ENCODE measurements at places on chromosomes 2 and 18.

- DNase-seq = no peak
These were observed 24.1 kb downstream of the MRPL35 start for GRCh38 chr2:86223140-86223926.

DNA sequence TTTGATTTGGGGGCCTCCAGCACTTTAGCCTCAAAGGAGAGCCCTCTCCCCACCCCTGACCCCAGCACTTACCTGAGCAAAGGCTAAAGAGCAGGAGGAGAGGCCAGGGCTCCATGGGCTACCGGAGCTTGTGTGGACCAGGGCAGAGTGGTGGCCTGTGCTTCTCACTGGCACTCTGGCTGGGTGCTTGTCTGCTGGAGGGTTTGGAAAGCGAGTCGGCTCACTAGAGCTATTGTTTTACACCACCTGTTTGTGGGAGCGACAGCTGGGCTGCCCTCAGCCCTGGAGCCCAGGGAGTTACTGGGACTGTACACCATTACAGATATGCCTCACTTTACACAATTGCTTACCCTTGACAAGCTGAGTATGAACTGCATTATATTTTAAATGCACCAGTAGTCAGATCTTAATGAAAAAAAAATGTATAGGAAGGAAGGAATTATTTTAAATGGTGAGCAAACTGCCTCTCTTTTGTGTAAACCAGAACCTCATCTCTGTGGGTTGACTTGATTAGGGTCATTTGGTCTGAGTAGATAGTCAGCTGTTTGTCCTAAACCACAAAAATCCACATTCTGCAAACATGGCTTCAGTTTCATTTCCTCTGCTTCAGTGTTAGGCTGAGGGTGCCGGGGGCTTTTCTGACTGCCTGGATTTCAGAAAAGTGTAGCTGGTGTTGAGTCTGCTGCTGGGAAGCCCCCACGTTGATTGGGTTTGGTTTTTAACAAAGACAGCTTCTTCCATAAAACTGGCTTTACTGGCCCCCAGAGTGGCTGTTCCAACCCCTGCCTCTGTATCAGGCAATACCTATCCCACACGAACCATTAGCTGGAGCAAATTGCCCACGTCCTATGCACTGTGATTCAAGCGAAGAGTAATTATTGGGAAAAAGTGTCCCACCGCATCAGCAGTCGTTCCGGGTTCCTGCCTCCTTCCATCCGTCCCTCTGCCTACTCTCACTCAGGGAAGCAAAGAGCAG lies at the start of gene CHRNA1:
Gene CHRNA1 (minus strand): TSS at position 193 of the 976 bp plus-strand sequence. CDS start 78 bp downstream, at position 115.
- peak; percentile 66 for DNase-seq

GRCh38 chr2:159653962-159654361 lies 37.6 kb upstream of the BAZ2B start:
- no peak for DNase-seq

DNA sequence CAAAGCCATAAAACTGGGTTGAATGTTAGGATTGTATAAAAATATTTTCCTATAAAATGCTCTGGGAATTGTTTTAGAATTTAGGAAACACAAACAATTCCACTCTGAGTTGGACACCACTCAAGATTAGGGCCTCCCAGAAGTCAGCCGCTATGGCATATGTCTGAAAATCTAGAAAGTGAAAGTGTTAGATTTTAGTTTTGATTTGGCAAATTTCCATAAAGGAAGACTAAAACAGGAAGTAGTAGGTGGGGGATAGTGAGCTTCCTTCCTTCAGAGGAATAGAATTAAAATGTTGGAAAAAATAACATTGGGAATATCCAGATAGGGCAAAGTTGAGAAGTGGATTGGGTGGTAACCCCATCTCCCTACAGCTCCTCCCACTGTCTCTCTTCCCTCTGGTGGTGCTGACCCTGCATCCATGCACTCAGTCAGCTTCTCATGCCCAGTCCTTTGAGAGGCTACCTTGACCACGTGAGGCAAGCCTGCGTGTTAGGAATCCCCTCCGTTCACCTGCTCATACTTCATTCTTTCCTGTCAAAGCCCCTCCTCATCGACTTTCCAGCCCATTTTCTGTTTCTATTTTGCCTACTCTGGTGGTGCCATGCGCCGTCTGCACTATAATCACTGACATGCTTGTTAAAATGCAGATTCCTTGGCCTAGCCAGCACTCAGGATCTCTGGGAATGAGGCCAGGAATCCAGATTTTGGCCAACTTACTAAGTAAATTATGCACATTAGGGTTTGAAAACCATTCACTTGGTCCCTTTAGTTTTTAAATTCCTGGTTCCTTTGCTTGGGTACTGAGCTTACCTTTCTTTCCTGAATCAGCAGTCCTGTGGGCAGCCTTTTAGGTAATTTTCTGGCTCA lies 83.5 kb downstream of the POLE4 start:
- peak; percentile 10 for DNase-seq

GRCh38 chr18:74196220-74197119 lies 48.1 kb downstream of the TIMM21 start:
- DNase-seq = peak; percentile 56

GRCh38 chr18:73842795-73843394 lies 304.7 kb downstream of the FBXO15 start:
- DNase-seq = no peak

- no peak for DNase-seq
These were observed 230.4 kb upstream of the AGAP1 start for GRCh38 chr2:235263205-235264120.

DNA sequence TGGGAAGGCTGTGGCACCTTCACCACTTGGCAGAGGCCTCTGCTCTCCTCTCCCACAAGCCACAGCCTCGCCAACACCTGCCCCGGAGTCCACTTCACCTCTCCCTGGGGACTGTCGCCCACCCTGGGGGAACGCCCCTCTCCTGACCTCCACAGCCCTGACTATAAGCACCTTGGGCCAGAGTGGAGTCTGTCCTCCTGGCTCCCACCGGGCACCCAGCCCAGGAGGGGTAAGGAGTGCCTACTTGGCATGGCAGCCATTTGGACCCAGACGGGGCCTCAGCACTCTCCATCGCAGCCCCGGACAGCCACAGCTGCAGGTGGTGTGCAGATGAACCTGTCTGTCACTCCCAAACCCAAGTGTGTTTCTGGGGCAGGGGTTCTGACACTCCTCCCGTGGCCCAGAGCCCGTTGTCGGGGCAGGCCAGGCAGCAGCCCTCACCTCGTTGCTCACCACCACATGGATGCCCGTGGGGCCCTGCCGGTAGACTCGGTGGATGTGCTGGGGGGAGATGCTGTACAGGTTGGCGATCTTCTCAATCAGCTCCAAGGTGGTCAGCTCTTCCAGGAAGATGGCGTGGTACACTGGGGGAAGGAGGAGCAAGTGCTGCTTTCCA lies 53.5 kb downstream of the TFCP2L1 start:
- DNase-seq = no peak

GRCh38 chr2:207868855-207869596 lies 99.3 kb upstream of the FZD5 start:
- DNase-seq = no peak

DNA sequence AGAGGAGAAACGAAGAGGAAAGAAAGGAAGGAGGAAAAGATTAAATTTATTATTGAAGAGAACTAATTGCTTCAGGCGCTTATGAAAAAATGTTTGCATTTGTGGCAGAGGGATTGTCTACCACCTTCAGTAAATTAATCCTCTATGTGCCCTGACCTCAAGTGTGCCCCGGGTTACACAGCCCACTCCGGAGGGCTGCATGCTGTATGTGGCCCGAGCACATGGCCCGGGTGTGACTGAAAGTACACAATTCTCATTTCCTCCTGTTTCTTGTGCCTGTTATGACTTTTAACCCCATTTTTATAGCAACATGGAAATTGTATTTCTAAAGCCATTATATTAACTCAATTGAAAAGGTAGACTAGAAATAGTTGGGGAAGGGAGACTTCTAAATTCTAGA lies 38.8 kb downstream of the ZEB2 start:
- DNase-seq = no peak

GRCh38 chr2:218329027-218329825 lies 27.4 kb upstream of the CATIP start:
- DNase-seq = no peak

GRCh38 chr2:107595749-107596148 lies 230.9 kb upstream of the RGPD4 start:
- DNase-seq = no peak

DNA sequence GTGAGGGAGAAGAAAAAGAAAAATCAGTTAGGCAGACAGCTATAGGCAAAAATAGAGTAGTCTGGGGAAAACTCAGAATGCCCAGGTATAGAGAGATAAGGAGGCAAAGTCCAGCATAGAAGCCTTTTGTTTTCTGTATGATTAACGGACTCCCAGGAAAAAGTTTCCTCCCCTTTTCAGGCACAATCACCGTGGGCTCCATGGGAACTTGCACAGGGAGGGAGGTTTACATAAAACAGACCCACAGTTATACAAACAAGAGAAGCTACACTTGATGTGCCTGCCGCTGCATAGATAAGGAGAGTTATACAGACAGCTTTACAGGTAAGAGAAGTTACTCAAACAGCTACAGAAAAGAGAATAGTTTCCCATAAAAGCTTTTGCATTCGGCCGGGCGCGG lies 39.2 kb upstream of the SULT1C3 start:
- no peak for DNase-seq

- DNase-seq = no peak
These were observed 285.0 kb downstream of the GULP1 start for GRCh38 chr2:188576651-188577050.

- peak; percentile 66 for DNase-seq
These were observed 7.6 kb upstream of the LPIN1 start for GRCh38 chr2:11738589-11739436.

GRCh38 chr2:170744248-170745002 lies 25.8 kb upstream of the ERICH2 start:
- DNase-seq = peak; percentile 91

GRCh38 chr2:27993950-27994728 lies 103.6 kb downstream of the BABAM2 start:
- no peak for DNase-seq

DNA sequence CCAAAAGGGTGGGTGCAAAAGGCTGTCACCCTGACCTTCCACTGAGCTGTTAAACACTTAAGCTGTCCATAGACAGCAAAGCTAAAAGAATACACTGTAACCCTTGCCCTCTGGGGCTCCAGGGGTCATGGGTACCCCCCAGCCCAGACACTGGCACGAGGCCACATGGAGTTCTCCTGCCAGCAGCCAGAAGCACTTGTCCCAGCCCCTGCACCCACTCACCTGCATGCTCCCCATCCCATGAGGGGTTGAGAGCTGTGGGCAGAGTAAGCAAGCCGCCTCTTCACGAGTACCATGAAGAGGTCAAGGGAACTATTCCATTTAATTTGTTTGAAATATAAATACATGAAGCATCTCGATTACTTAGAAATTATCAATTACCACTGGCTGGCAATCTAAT lies 867.1 kb upstream of the ZEB2 start:
- no peak for DNase-seq

- no peak for DNase-seq
These were observed 10.8 kb downstream of the XRCC5 start for GRCh38 chr2:216119986-216120385.

- peak; percentile 45 for DNase-seq
These were observed 23.8 kb downstream of the FBXO41 start for GRCh38 chr2:73260338-73260984.

DNA sequence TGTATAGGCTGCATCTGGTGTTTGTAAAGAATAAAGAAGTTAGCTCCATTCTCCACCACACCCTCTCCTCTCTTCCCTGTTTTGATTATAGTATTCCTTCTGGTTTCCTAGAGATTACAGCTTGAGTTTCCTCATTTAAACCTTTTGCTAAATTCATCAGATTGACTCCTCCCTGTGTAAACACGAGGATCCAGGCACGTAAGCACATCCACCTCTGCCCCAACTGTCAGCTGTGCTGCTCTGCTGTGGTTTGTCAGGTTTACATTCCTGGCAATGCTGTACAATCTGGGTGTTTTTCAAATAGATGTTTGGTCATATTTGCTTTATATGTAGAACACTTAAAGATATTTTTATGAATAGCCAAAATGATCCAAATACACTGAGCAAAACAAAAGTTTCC lies 302.8 kb downstream of the PTGR3 start:
- DNase-seq = no peak

- DNase-seq = no peak
These were observed 9.6 kb downstream of the SERPINB2 start for GRCh38 chr18:63897072-63897471.

DNA sequence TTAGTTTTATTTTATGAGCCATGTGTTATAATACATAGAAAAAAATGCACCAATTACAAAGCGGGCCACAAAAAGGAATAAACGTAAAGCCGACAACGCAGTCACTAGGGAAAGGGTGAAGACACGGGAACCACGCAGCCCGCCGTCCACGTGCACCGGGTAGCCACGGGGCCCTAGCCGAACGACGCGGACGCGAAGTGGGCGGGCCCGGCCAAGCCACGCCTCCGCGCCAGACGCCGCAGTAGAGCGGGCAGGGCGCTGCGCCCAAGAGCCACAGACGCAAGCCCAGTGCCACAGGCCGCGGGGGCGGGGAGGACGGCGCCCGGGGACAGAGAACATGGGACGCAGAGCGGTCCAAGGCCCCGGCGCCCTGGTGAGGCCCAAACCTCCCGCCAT lies at the start of gene DUSP28:
Gene DUSP28 (plus strand): TSS at position 274 of the 396 bp plus-strand sequence. CDS start 328 bp downstream, outside the sequence.
- peak; percentile 84 for DNase-seq

DNA sequence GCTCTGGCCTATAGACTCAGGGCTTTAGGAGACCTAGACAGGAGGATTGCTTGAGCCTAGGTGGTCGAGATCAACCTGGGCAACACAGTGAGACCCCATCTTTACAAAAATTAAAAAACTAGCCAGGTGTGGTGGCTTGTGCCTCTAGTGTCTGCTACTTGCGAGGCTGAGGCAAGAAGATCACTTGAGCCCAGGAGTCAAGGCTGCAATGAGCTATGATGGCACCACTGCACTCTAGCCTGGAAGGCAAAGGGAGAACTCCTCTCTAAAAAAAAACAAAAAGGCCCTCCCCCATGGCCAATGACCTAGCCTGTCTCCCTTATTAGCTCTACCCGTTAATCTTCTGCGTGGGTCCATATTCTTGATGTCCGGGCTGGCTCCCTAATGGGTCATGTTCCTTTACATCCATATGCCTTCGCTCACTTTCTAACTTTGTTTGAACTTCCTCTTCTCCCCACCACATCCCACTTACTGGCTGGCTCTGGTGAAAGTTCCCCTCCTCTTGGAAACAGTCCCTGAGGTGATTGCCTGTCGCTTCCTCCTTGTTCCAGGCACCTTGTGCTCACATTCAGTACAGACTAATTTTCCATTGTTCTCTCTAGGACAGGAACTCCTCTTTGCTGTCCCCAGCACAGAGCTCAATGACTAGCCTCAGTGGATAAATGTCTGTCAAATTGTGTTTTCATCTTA lies 103.0 kb downstream of the AFF3 start:
- DNase-seq = peak; percentile 84

- DNase-seq = no peak
These were observed 2.4 kb downstream of the ALK start for GRCh38 chr2:29918941-29919340.

DNA sequence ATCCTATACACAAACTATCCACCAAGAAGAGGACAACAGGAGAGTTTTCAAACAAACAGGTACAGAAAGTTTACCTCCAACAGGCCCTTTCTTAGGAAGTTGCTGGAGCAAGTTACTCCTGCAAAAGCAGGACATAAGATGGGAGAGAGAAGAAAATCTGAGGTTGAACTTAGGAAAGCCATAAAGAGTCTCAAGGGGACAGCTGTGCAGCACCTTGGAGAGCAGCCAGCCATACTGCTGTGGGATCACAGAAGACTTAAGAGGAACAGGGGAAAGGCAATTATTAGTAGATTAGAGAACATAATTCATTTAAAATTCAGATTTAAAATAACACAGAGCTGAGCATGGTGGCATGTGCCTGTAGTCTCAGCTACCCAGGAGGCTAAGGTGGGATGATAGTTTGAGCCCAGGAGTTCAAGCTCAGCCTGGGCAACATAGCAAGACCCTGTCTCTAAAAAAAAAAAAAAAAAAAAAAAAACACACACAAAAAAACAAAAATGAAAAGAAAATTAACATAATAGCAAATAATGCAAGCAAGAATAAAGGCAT lies 148.1 kb upstream of the SIX3 start:
- peak; percentile 30 for DNase-seq

- DNase-seq = no peak
These were observed 78.5 kb downstream of the TANC1 start for GRCh38 chr2:159046966-159047365.

Data from MV-4-11 (cell line).